ENCODE measurements at places on chromosomes 6 and 20.

- DNase-seq = no peak
Measured at GRCh38 chr6:44580901-44581300, 193.4 kb downstream of the CDC5L start.

- peak; percentile 86 for DNase-seq
Measured at GRCh38 chr20:62961310-62961783, 8.8 kb downstream of the SLC17A9 start.

- no peak for DNase-seq
Measured at GRCh38 chr20:3616250-3616649, 46.9 kb downstream of the GFRA4 start.

- no peak for DNase-seq
Measured at GRCh38 chr6:131821010-131821807, 13.4 kb downstream of the ENPP1 start.

DNA sequence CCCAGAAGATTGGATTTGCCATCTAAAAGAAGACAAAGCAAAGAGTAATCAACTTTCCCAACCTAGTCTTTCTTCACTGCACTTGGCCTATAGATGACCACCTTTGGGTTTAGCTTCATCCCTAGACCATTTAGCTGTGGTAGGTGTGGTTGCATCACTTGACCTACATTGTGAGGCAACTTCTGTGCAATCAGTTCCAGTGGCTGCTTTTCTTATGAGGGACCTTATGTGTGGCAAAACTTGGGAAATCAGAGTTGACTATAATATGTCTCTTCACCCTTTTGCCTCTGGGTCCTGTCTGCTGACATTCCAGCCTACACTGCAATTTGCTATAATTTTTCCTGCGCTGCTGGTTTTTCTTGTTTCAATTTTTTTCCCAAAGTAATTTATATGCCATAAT lies 55.2 kb downstream of the PRDM13 start:
- DNase-seq = no peak

- no peak for DNase-seq
Measured at GRCh38 chr6:113833537-113833936, 23.6 kb upstream of the MARCKS start.

GRCh38 chr20:38050686-38051085 lies 17.1 kb downstream of the RPRD1B start:
- no peak for DNase-seq

GRCh38 chr6:7750197-7750596 lies 24.3 kb downstream of the BMP6 start:
- no peak for DNase-seq

All from NCI-H69 (cell line).